Effector CD8-positive, alpha-beta T cell (primary cell): ENCODE measurements at places on chromosomes 1 and 21.

GRCh38 chr1:3356827-3357460 is 97.5 kb upstream of the ARHGEF16 start:
- DNase-seq: no peak

DNA sequence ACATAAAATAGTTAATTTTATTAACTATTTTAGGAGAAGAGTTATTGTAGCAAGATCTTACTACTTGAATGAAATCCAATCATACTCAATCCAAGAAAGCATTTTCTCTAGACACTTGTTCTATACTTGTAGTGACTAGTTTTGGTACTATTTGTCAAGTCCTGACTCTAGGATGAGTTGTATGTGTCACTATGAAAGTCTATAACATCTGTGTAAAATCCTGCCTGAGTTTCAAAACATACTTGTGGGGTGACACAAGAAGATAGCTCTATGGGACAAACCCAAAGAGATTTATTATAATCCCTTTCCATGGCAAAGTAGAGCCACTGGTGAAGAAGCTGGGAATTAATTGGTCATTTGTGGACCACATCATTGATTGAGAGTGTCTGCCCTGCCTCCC is 1042.2 kb upstream of the ADGRL4 start:
- no peak for DNase-seq

- no peak for DNase-seq
These were observed 41.6 kb upstream of the VWA5B1 start for GRCh38 chr1:20248971-20249612.

DNA sequence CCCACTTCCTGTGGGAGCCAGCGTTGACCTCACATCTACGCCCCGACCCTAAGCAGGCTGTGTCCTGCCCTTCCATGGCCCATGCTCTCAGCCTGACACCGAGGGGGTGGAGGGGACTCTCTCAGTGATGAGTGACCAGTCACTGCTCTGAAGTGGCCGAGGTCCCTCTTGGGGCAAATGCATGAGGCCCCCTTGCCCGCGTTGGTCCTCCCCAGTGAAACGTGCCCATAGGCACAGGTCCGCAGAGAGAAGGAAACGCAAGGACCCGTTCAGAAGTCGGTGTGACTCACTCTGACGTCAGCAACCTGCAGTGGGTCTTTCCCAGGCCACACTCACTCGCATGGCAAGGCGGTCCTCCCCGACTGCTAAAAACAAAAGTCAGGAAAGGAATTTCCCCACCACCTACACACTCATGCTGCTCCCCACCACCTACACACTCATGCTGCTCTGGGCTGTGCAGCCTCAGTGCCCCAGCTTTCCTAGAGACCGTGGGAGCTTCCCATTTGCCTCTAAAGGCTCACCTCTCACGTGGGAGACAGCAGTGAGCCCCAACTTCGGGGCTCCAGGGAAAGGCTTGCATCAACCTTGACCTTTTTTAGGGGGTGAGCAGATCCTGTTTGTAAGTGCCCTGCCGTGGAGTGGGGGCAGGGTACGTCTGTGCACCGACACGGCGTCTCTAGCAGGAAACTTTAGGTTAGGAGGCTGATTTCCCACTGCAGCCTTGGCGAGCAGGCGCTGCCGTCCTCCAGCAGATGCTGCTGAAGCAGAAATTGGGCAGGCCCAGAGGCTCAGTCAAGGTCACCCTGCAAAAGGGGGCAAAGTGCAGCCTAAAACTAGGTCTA is 11.4 kb downstream of the UBASH3A start:
- peak; percentile 80 for DNase-seq
